ENCODE measurements at places on chromosomes 5 and 9.
A peak's percentile ranks its signal among the peaks of the same experiment; 100 is the strongest.

- no peak for DNase-seq
Measured at GRCh38 chr5:134581241-134581981, 51.2 kb downstream of the SAR1B start.

GRCh38 chr5:36596247-36596646 is 10.2 kb upstream of the SLC1A3 start:
- DNase-seq = no peak

DNA sequence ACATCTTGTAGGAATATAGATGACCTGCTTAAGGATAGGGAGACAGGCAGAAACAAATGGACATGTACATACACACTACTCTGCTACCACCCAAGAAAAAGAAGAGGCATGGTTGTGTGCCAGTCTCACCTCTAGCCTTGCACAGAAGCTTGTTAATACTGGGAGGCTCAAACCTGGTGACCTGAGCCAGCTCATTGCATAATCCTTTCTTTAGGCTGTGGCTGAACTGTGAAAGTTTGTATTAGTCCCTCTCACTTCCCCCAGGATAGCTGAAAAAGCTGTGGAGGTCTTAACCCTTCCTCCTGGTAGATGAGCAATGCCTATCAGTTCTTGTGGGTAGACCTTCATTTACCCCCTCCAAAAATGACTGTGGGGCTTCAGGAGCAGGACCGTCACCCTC is 28.7 kb downstream of the TPD52L3 start:
- DNase-seq = no peak

- no peak for DNase-seq
Measured at GRCh38 chr9:38017149-38017884, 51.7 kb downstream of the SHB start.

DNA sequence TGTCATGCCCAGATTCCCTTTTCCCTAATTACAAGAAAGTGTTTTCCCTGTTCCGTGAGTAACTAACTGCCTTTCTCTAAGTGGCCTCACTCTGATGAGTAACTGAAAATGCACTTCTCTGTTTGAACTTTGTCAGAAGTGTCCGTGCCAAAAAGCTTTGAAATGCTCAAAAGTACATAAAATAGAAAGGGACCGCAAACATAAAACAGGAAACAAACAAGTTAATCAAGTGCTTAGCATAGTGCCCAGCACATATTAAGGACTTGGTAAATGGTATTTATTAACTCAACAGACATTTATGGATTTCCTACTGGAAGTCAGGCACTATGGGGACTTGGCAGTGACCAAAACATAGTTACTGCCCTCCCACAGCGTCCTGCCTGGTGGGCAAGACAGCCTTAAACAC is 22.3 kb downstream of the AQP3 start:
- no peak for DNase-seq

DNA sequence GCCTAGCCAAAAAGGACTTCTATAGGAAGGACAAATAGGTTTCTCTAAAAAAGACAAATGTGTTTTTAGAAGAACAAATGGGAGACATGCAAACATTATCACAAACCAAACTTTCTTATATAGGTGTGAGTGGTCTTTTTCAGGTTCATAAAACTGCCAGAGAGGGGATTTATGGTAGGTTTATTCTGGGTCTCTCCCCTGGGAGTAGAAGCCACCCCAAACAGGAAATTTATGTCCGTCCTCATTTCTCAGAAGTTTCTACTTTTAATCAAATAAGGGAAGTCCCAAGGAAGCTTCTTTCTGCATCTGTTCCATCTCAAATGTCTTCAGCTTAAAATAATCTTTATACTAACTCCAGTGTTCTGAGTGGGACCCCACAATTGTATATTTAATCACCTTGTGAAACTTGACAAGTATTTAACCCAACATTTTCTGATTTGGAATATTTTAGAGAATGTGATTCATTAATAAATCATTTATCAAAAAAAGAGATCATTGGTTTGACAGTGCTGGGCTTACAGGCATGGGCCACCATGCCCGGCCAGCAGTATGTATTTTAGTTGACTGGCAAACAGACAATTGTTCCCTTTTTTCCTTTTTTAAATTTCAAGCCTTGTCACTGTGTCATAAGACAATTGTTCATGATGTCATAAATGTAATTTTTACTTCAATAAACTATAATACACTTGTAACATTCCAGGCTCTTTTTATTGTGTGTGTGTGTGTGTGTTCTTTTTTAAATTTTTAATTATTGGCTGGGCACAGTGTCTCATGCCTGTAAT is 44.6 kb upstream of the GLDC start:
- DNase-seq = no peak

GRCh38 chr9:134418354-134418753 is 92.1 kb downstream of the RXRA start:
- no peak for DNase-seq

DNA sequence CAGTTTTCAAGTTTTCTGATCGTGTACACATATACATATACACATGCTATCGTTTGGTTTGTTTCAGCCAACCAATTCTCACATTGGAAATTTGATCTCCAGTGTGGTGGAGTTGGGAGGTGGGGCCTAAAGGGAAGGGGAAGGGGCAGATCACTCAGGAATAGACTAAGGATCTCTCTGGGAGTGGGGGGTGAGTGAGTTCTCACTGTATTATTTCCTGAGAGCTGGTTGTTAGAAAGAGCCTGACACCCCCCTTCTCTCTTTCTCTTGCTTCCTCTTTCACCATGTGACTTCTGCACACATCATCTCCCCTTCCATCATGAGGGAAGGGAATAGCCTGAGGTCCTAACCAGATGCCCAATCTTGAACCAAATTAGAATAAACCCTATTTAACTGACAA is 551.7 kb downstream of the MAT2B start:
- DNase-seq = no peak

DNA sequence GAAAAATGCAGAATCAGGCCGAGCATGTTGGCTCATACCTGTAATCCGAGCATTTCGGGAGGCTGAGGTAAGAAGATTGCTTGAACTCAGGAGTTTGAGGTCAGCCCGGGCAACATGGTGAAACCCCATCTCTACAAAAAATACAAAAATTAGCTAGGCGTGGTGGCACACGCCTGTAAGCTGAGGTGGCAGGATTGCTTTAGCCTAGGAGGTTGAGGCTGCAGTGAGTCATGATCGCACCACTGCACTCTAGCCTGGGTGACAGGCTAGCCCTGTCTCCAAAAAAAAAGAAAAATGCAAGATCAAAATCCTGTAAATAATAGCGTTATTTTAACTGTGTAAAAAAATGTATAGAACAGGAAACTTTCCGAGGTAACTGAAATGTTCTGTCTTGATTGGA is 39.4 kb downstream of the RNF44 start:
- DNase-seq = no peak

DNA sequence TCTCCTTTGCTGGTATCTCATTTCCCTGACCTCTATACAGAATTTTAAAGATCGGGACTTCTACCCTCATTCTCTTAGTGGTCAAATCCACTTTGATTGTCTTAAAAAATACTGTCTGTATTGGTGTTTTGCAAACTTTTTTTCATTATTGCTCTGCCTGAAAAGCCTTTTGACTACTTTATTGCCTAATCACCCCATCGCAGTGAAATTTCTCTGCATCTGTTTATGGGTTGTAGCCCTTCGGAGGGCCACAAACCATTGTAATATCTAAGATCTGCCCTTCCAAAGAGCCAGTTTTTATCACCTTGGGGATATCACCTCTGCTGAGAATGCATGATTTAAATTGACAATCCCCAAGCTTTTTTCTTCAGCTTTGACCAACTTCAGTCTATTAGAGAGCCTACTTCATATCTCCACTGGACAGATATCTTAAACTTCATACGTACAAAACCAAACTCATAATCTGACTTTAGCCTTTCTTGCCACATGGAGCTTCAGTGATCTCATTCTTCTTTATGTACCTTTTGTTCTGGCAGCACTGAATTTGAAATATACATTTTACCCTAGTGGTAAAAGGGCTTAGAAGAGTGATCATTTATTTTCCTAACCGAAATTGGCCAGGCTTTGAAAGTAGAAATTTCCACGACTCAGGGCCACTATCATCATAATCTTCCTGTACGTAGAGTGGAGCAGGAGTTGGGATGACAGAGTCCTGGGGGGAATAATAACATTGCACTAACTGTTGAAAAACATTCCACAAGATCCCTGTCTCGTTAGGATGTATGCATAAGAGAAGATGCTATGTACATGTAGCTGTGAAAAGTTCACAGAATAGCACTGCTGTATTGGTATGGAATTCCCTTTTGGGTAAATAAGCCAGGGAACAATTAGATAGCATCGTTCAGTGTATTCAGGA is 21.4 kb downstream of the KIF2A start:
- DNase-seq = no peak

GRCh38 chr5:39231705-39232525 is 12.6 kb upstream of the FYB1 start:
- DNase-seq = no peak

GRCh38 chr9:109033941-109034700 is 20.8 kb upstream of the CTNNAL1 start:
- DNase-seq = no peak

- DNase-seq = peak; percentile 22
Measured at GRCh38 chr9:129944506-129945116, 98.4 kb downstream of the FNBP1 start.

DNA sequence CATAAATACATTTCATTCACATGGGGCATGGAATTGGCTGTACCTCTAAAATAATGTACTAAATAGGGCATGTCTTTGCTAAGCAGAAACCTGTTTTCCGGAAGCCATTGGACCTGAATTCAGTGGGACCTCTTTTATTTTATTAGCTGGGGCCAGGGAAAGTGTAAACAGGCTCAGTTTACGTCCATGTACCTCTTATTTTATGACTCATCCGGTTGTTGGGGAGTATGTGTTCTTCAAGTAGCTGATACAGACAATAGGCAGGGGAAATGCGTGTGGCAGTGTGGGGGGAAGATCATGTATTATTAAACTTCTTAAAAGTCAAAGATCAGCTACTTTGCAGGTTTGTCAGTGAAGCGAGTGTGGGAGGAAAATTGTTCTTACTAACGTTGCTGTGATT is 1.4 kb upstream of the GDNF start:
- DNase-seq = no peak

DNA sequence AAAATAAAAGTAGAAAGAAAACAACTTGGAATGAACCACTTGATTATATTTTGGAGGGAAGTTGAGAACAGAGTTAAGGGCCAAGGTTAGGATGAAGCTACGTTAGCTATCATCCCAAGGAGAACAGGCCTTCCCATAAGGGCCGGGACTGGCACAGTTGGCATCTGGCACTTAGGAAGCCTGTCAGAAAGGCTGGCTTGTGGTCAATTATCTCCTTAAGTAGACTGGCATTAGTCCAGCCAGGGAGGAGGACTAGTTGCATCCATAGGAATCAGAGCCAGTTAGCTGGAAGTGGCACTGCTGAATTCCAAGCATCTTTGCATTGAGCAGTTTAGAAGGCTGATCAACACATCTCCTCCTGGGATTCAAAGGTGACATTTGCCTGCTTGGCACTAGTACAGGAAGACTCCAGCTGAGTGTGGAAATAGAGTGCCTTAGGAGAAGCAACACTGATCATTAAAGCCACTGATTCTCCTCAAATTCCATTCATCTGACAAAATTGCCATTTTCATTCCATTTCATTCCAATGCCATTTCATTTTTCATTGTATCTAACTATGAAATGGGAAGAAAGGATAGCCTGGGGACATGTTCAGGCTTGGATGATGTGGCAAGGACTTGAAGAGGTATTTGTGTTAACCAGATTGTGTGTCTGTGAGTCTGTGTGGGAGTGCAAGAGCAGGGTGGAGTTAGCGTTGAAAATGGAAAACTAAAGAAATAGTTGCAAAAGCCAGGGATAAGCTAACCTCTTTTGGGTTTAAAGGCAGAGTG is 5.5 kb downstream of the FOXB2 start:
- DNase-seq = no peak

DNA sequence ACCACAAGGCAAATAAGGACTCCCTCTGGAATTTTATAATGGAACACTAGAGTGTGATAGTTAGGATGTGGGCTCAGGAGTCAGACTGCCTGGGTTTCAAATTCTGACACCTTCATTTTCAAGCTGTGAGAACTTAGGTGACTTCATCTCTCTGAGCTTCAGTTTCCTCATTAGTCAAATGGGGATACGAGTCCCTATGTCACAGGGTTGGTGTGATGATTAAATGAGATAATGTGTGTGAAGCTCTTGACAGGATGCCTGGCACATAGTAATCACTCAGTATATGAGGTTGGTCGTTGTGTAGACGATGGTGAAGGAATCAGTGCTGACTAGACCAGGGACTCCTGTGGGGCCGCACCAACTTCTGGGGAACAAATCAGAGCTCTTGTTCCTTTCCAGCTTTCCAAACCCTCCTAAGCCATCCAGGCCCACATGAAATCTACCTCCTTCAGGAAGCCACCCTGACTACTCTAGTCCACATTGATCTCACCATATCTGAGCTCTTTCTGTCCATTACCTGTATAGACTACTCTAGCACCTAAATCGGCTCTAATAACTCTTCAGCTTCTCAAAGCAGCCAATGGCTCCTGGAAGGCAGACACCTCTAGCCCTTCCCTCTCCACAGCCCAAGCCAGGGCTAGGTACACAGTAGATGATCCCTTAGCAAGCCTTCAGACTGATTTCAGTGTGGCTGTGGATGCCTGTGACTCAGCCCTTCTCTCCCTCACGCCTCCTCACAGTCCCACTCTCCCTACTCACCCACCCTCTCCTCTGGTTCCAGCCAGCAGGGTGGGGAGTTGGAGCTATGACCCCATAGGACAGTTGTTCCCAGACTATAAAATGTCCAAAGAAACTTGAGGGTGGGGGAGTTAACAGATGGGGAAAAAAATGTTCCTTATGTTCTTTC is 2.5 kb upstream of the TCF7 start:
- no peak for DNase-seq

DNA sequence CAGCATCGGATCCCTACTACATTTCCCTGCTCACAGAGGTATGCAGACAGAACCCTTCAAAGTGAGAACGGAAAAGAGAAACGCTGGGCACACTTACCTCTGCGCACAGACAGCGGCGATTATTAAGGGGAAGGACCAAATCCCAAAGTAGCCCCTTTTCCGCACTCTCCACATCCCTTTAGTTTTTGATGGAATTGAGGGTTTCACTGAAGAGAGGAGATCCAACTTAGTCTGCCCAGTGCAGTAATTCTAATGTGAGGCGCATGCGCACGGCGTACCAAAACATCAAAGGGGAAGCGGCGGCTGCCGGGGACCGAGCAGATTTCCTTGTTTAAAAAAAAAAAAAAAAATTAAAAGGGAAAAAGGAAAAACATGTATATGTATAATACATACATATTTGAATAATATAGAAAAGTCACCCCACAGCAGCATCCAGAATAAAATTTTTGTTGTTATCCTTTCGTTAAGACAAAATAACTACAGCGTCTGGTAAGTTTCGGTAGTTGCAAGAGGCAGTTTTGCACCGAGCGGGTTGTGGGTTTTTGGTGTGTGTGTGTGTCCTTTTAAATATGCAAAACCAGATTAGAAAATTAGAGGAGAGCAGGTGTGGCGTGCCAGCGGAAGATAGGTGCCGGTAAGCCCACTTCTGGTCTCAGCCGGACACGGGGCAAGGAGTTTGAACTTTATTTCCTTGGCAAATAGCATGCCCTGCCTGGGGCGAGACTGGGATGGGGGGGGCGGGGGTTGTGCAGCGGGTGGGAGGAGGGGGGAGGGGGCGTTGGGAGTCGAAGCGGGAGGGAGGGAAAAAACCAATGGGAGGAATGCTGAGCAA is at the start of gene GABRB2:
GABRB2 (minus strand) TSS at position 256 of the 832 bp plus-strand sequence; CDS start at position 174, 82 bp downstream.
- DNase-seq = no peak
